ENCODE measurements at places on chromosomes 2 and 18. TPM values are rescaled to one million over a fixed set of nuclear protein-coding genes. Genes with fewer than 3 reads are reported as not detected.

DNA sequence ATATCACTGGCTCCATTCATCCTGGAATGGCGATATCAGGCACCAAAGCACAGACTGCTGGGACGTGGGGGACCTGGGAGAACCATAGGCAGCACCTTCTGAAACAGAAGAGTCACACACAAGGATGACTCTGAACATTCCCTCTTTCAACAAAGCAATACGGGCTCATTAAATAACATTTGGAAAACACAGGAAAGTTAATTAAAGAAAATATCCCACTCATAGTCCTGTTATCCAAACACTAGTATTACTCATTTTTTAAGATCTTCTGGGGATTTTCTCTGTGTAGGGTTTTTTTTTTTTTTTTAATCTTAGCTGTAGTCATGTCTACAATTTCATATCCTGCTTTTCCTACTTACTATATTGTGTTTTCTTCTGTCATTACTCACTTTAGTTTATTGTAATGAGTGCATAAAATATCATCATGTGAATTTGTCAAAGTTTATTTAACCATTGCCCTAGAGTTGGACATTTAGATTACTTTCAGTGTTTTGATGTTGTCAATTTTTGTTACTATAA is 70.0 kb upstream of the SP3 start:
- peak; percentile 14 for DNase-seq

Gene VPS54
- 27.5 TPM for total RNA-seq

- DNase-seq, result no peak
Observed at GRCh38 chr2:137507237-137507636, 457.0 kb upstream of the HNMT start.

Gene SERPINB12
- total RNA-seq, result not detected

GRCh38 chr2:63064197-63064596 is 13.6 kb downstream of the OTX1 start:
- no peak for DNase-seq

Gene CYP20A1
- total RNA-seq, result 40.6 TPM

Gene DNER
- total RNA-seq, result 0.34 TPM

DNA sequence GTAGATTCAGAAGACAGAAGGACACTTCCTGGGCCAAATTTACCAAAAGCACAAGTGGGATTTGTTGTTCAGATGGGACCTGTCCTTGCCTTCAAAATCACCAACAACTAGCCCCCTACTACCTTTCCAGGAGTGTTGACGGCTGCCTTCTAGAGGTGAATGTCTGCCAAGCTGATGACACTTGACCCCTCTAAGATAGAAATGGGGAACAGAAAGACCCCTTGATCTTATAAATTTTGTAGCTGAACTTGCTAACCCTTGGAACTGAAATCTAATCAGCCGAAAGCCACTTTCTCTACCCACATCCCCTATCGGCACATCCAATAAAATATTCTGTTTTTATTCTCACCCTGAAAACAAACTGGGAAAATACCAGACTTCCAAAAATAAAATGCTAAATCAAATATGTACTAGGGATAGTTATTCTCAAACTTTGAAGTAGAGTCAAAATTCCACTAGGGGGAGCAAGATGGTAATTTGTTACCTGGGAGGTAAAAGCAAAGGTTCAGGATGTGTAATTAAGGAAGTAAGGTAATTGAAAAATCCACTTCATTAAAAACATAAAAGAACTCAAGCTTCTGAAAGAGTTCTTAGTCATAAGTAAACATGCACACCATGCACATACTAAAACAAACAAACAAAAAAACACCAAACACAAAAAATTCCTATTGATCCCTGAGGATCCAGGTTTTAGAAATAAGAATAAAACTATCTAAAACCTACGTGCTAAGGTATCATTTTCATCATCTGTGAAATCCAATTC is 119.2 kb downstream of the ANKRD44 start:
- no peak for DNase-seq

Gene NEMP2
- 8.2 TPM for total RNA-seq

- peak; percentile 44 for DNase-seq
Observed at GRCh38 chr2:181656450-181657291, at the start of gene CERKL. CERKL (minus strand) TSS chr2:181657105; CDS start chr2:181657006, 99 bp downstream.

DNA sequence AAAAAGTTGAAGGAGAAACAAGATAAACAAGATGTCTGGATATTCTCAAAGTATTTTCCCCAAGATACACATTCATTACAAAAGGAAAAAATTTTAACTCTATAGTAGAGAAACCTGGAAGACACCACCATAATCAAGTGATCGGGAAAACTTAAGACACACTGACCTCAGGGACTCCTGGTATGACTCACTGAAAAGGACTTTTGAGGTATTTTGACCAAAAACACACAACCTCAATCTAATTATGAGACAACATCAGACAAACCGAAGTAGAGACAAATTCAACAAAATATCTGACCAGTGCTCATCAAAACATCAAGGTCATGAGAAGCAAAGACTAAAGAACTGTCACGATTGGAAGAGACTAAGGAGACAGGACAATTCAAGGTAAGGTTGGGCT is 34.7 kb downstream of the LPIN2 start:
- no peak for DNase-seq

Gene PIEZO2
- 3.9 TPM for total RNA-seq

DNA sequence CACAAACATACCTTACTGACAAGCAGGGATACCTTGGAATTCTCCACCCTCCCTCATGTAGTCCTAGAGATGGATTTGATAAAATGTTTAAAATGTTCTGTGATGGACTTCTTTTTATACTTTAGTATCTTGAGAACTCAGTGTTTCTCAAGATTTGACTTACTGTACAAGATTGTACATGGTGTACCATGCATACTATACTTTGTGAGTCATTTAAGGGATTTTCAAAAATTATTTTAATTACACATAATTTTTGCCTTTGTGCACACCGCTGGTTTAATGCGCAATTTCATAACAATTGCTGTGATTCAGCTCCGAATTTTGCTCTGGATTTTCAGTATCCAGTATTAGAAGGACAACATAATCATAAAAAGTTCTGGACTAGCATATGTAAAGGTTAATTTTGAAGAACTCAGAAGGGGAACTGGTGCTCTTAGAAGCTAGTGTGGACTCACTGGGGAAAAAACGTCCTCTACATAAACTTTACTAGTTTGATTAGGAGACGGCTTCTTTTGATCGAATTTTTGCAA is 78.6 kb upstream of the ACSL3 start:
- no peak for DNase-seq

DNA sequence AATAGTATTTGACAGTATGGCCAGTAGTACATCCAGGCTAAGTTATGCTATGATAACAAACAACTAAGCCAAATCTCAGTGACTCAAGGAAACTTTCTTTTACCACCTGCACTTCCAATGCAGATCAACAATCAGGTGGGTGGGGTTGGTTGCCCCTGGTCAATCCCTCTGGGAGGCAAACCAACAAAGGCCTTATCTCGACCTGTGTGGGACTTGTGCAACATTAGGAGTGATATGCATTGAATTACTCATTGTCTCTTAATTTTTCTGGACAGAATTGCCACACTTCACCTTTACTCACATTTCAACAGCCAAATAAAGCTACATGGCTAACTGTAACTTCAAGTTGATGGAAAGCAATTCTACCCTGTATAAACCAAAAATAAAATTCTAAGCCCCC is 1049.3 kb upstream of the CDH2 start:
- no peak for DNase-seq

DNA sequence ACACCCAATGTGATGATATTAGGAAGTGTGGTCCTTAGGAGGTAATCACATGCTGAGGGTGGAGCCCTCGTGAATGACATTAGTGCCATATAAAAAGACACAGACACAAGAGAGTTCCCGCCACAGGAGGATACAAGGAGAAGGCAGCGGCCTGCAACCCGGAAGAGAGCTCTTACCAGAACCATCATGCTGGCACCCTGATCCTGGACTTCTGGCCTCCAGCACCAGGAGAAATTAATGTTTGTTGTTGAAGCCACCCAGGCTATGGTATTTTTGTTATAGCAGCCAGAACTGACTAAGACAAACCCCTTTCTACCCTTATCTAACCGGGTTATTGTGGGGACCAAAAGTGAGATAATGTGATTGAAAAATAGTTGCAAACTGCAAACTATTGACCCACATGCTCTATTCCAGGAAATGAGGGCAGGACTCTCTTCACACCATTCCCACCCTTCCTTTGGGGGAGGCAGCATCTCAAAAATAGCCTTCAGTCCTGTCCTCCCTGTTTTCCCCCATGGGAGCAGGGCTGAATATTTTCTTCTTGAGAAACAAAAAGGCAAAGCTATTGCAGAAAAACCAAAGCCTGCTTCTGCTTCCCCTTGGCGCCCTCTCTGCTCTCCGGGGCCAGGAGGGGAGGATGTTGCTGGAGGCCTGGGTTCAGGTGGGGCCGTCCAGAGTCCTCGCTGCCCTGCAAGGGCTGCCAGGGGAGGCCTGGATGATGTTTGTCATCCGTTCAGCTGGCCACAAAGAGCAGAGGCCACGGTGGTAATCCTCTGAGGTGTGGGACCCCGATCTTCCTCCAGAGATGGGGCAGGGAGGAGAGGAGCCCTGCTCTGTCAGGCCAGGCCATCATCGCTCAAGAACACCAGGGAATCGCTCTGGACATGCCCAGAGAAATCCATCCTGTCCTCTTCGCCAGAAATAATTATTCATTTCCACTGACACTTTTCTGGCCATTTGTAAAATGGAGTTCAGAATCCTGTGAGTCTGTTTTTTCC is 73.8 kb upstream of the HAAO start:
- DNase-seq, result no peak

DNA sequence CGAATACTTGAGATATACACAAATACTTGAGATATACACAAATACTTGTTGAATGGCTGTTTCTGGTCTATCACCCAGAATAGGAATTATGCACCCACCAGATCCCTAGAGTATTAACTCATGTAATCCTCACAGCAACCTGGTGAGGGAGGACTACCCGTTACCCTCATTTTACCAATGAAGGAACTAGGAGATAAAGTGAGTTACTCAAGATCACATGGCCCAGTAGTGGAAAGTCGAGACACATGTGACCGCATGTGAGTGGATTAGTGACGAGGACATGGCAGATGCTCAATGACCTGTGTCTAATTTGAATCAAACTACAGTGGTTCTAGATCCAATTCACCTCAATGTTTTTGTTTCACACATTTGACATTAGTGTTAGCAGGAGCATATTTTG is 2.4 kb downstream of the MOGAT1 start:
- no peak for DNase-seq

DNA sequence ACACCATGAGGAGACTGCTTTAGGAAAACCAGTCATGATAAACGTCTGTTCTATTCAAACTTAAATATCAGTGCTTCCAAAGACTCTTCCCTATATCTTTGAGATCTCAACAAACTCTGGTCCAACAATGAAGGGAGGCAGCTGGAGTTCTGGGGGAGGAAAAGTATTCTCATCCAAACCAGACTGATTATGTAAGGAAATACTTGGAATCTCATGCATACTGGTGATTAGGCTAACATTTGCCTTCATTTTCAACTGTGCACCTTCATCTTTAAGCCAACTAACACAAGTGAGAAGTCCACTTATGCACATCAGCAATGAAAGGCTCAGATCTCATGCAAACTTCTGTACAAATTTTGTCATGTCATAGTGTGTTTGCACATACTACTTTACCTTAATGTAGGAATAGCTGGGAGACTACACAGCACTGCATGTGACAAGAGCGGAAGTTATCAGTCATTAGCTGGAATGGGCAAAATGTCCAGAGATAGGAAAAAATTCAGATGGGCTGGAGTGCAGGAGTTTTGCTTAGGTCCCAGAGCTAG is 67.5 kb upstream of the STK17B start:
- DNase-seq, result no peak

Gene ZSWIM2
- total RNA-seq, result not detected

- DNase-seq, result no peak
Observed at GRCh38 chr2:221845021-221845365, 272.9 kb upstream of the EPHA4 start.

Gene CROCC2
- 0.23 TPM for total RNA-seq

DNA sequence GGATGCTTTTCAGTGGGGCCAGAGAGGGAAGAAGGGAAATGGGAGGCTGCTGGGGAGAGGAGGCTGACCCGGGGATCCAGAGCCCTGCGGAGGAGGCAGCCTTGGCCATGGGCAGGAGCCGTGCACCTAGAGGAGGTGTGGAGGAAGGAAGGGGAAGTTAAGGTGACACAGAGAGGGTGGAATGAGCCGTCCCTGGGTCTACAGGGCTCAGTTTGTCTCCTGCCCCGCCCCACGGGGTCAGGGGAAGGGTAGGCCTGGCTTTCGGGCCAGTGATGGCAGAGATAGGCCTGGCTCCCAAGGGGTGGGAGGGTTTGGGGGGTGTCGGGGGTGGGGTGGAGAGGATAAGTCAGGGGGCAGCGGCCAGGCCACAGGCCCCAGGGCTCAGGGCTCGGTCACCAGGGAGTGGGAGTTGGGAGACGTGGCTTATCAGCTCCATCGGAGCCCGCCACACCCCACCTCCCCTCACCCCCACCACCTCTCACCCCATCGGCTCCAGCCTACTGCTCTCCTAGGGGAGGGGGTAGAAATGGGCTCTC is 39.5 kb upstream of the NOTO start:
- no peak for DNase-seq

- DNase-seq, result no peak
Observed at GRCh38 chr2:34998741-34999140, 1356.8 kb upstream of the CRIM1 start.

GRCh38 chr18:77622009-77622692 is 372.5 kb downstream of the GALR1 start:
- no peak for DNase-seq

Gene UGT1A4
- 23.2 TPM for total RNA-seq

GRCh38 chr2:161004379-161004778 is 155.8 kb upstream of the TANK start:
- DNase-seq, result no peak

Data from ureter (tissue), 1 donor.